Activated naive CD4-positive, alpha-beta T cell (primary cell): ENCODE measurements at places on chromosomes 2 and 18.

DNA sequence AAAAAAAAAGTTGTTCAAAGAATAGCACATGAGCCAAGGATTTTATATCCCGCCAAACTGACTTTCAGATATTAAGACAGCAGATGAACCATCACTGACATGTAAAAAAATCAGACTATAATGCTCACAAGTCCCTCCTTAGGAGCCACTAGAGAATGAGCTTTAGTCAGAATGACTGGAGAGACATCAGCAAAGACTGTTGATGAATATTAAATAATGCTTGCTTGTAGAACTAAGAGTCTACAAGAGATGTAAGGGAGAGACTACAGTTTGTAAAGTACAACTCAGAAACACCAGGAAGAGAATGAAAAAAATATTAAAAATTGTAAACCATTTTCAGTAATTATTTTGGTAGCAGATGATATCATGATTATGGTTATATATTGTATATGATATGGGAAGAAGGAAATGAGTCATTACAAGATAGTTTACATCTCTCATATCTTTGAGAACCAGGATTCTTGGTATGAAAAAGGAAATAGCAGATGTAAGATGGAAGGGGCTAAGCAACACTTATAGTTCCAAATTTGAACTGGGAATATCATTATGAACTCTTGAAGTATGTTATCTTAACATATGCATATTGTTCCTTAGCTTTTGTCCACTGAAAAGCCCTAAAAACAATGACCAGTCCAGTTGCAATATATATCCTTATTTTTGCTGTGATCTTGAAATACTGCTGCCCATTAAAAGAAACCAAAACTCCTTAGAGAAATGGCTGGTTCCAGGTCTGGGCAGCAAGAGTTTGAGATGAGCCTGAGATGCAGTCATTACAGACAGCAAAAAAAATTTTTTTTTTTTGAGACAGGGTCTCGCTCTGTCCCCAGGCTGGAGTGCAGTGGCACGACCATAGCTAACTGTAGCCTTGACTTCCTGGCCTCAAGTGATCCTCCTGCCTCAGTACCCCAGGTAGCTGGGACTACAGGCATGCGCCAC lies 55.7 kb downstream of the PTPN2 start:
- no peak for DNase-seq

DNA sequence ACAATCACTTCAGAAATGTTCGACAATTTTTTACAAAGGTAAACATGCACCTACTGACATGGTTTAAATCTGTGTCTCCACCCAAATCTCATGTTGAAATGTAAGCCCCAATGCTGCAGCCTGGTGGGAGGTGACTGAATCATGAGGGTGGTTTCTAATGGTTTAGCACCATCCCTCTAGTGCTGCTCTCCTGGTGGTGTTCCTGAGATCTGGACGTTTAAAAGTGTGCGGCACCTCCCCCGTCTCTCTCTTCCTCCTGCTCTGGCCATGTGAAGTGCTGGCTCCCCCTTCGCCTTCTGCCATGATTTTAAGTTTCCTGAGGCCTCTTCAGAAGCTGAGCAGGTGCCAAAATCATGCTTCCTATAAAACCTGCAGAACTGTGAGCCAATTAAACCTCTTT lies 28.3 kb downstream of the MAP3K2 start:
- no peak for DNase-seq

- no peak for DNase-seq
These were observed 362.6 kb downstream of the RIT2 start for GRCh38 chr18:42752916-42753315.

GRCh38 chr18:617970-618504 lies 21.2 kb downstream of the CLUL1 start:
- DNase-seq: no peak

DNA sequence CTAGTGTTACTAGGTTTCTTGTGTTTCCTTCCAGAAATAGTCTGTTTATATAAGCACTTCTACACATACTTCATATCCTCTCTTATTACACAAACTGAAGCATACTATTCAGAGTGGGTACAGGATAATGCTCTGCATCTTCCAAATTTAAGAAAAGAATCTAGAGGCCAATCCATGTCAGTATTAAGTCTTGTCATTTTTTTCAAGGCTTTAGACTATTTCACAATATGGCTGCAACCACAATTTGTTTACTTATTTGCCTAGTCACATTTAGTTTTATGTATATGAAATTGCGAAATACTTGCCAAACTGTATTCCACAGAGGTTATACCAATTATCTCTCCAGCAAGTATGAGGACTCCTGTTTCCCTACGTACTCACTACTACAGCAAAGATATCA lies 27.9 kb downstream of the IWS1 start:
- no peak for DNase-seq

DNA sequence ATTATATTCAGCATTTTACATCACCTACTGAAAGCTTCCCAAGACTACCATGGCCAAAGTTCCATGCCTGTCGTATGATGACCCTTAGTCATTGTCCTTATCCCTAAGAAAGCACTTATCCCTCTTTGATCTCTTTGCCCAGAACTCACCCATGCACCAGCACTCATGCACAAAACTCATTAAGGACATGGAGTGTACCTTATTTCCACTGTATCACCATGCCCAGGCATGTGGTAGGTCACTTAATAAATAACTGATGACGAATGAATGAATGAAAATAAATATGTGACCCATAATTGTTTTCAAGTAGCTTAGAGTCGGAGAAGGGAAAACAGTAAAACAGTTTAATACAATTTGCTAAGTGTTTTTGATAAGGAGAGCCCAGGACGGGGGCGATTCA lies 220.1 kb downstream of the IKZF2 start:
- no peak for DNase-seq

- DNase-seq: no peak
These were observed 21.7 kb upstream of the RAB10 start for GRCh38 chr2:26011990-26012856.
